ENCODE measurements at places on chromosomes 4 and X. TPM values are rescaled to one million over a fixed set of nuclear protein-coding genes. Genes with fewer than 3 reads are reported as not detected.

DNA sequence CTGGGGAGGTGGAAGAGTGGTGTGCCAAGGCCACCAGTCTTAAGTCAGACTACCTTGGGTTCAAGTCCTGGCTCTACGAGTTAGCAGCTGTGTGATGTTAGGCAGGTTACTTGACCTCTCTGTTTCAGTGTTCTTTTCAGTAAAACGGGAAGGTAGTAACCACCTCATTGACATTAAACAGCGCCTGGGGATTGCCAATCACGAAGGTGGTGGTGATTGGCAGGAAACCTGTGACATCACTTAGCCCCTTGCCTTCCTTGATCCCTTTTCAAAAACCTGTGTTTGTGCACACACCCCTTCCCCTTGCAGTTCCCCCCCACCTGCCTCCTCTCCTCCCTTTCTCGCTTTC is 7.6 kb downstream of the KLF3 start:
- DNase-seq: no peak

GRCh38 chr4:102665527-102665926 is 95.2 kb downstream of the MANBA start:
- no peak for DNase-seq

Gene VCX3A
- not detected for total RNA-seq

- DNase-seq: no peak
These were observed 13.8 kb downstream of the MAD2L1 start for GRCh38 chr4:120052856-120053255.

- no peak for DNase-seq
These were observed 106.6 kb upstream of the PCDH18 start for GRCh38 chr4:137638934-137639333.

DNA sequence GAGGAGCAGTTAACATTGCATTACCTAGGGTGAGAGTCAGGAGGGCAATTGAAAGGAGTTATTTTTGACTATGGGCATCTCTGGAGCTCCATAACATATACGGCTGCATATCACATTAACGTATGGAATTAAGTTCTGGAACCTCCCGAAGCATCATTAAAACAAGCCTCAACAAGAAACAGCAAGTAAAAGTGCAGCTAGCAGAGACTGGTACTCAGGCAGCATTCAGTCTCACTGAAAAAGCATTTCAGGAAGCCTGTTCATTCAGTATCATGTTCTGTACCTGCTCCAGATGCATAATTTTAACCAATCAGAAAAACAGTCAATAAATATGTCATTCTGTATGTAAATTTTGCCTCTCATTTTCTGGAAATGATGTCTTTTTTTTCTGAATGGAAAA is 299.6 kb downstream of the EPHA5 start:
- no peak for DNase-seq

DNA sequence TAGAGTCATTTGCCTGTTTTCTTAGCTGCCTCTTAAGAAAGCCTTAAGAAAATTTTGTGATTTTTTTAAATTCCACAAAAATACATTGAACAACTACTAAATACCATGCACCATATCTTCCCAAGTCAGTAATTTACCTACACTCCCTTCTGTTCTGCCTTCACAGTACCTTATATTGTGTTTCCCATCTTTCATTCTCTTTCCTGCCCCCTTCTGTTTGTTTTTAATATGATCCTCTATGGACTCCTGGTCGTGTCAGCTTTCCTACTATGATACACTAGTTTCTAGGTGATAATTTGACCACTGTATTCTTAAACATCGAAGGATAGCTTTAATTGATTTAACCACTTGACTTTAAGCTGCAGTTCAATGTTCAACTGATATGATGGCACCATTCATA is 297.7 kb upstream of the HAND2 start:
- no peak for DNase-seq

DNA sequence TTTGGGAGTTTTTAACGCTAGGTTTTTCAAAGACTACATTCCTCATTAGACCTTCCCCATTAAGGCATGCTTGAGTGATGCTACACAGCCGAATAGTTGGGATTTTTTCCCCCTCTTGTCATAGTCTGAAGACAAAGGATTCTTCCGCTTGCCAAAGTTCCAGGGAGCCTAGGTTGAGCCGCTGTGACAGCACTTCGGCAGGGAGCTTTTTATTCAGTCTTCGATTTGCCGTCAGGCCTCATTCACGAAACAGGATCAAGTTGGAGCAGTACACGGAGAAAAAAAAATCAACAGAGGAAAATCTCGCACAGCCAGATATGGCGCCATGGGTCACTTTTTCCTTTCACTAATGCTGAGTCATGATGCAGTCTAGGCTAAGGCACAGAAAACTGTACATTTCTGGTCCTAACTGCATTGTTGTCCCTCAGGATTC is 24.3 kb downstream of the SHROOM3 start:
- no peak for DNase-seq

Gene ATP1B4
- total RNA-seq: not detected

- no peak for DNase-seq
These were observed 351.4 kb downstream of the KLHL13 start for GRCh38 chrX:117765211-117765610.

DNA sequence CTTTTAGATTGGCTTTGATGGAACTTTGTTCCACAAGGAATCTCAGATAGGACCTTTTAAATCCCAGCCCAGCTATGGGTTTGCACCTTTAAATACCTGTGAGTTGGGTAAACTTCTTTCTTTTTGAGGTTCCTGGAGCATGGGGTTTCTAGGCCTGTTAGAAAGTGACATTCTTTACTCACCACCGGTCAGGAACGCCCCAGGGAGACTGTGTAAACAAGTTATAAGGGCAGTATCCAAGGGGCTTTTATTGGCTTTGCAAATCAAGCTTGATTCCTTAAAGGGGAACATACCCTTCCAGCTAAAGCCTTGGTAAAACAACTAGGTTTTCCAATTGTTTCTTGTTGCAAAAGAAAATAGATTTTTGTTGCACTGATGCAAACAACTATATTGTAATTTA is 93.4 kb downstream of the TENT5D start:
- no peak for DNase-seq

Gene CYTL1
- not detected for total RNA-seq

DNA sequence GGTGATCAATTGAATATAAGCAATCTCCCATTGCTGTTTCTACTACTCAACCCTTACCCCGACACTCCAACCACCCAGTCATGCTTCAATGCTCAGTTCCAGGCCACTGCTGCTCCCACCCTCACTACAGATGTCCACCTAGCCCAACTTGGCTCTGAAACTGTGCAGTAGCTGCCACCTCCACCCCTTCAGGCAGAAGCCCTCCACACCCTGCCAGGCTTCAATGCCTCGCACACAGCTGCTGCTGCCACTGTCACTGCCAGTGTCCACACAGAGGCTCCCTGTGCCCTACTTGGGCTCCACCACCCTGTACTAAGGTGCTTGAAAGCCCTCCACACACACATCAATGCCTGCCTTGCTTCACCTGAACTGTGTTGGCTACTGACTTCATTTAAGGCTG is 34.6 kb downstream of the LAMTOR3 start:
- no peak for DNase-seq

DNA sequence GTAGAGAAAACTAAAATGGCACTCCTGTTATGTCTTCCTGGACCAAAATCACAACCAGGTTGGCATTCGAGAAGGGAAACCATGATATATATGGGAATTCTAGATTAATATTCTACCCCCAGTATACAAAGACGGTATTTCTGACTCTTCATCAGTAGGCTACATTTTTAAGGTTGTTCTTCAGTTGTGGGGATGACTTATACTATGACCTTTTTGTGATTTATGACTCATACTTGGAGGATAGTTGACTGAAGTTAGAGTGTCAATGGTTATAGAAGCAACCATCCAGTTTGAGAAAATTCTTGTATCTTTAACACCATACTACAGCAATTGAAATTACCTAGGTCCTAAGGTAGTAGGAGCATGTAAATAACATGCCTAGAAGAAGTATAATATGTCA is 49.8 kb upstream of the CYSLTR1 start:
- no peak for DNase-seq

Data from transverse colon (tissue), 4 donors.